Activated gamma-delta T cell treated with Interleukin-2 at 50 U/mL for 16 hours (primary cell): ENCODE measurements at places on chromosomes 16 and 17.

DNA sequence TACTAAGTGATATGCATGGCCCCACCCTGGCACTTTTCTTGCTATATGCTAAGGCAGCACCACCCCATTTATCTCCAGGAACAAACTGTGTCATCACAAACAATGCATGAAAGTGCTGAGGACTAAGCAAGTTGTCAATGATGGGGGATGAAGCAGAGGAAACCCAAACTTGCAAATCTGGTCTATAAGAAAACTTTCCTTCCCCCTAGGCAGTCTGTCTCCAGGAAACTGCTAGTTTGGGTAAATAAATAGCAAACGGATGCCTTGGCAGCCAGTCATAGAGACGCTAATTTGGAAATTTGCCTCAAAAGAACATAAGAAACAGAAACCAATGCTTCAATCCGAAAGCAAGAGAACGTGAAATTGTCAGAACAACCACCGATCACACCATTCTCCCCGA is 5.6 kb upstream of the HSBP1 start:
- DNase-seq, result no peak

DNA sequence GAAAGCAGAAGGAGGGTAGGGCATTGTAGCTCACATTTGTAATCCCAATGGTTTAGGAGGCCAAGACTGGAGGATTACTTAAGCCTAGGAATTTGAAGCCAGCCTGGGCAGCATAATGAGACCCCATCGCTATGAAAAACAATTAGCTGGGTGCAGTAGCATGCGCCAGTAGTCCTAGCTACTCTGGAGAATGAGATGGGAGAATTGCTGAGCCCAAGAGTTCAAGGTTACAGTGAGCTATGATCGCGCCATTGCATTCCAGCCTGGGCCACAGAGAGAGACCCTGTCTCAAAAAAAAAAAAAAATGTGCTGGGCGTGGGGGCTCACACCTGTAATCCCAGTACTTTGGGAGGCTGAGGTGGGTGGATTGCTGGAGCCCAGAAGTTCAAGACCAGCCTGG is 5.0 kb downstream of the ATF7IP2 start:
- no peak for DNase-seq

- DNase-seq, result no peak
Observed at GRCh38 chr16:86570558-86571529, 4.2 kb downstream of the FOXC2 start.

GRCh38 chr17:46983782-46984181 is 4.7 kb upstream of the RPRML start:
- DNase-seq, result no peak

DNA sequence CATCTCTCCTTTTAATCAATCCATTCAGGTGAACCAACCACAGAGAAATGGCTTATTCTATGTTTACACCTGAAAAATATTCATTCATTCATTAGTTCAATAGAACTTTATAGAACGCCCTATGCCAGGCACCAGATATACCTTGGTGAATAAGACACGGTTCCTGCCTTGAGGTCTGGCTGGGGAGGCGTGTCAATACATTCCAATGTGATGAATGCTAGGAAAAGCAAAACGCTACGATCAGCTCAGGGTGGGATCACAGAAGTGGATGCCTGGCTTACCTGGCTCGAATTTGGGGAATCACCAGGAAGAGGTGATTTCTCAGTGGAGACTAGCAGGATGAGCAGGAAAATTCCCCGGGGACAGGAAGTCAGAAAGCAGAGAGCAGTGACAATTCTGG is 17.5 kb upstream of the WFIKKN2 start:
- DNase-seq, result no peak

DNA sequence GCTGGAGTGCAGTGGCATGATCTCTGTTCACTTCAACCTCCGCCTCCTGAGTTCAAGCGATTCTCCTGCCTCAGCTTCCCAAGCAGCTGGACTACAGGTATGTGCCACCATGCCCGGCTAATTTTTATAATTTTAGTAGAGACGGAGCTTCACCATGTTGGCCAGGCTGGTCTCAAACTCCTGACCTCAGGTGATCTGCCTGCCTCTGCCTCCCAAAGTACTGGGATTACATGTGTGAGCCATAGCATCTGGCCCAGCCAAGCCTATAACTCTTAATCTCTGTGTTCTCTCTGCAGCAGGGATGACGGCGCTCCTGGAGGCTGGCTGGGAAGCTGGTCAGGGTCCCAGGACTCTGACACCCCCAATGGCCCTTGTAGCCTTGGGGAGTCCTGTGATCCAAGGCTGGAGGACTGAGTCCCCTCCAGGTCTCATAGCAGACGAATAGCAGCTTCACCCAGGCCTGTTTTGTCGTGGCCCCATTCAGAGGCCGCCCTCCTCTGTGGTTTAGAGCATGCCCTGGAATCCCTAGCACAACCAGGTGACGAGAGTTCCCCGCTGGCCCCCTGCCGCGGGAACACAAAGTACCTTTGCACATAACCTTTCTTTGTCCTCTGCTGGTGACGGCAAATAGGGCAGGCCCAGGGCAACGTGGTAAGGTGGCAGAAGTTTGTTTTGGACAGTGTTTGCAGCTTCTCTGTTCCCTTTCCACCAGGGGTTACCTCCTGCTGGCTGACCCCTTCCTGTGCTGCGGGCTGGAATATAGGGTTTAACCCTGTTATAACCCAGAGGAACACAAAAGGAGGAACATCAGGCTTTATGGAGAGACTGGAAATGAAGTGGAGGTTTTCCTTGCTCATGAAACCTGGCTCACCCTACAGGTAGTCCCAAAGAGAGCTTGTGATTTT is 43.0 kb upstream of the TOB1 start:
- DNase-seq, result peak; percentile 29

GRCh38 chr16:11340710-11341109 is 4.5 kb upstream of the RMI2 start:
- no peak for DNase-seq

DNA sequence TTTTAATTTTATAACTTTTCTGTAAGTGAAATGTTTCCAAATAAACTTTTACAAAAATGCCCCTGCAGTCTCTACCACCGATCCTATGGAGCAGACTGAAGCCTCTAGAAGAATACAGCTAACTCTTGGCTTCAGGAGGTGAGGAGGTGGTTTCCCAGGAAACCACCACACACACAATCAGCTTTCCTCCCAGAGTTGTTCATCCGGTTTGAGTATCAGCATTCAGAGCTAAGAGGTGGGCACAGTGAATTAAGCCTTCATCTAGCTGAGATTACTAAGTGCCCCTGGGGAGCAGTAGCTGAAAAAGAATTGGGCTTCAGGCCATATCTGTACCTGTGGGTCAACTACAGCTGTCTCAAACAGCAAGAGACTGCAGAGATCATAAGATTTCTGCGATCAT is 139.7 kb downstream of the AATF start:
- peak; percentile 6 for DNase-seq

DNA sequence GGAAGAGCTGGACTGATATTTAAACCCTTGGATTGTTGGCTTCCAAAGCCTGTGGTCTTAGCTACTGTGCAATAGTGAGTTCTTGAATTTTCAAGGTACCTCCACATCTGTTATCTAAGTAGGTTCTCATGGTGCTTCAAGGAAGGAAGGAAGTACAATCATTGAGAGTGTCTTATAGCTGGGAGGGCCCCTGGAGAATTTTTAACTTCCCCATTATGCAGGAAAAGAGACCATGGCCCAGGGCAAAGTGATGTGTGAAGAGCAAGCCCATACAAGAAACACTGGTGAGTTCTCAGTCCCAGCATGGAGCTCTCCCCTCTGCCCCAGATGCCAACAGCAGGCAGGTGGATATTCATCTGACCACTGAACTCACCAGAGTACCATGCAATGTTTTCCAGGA is 169.0 kb upstream of the IRX6 start:
- DNase-seq, result no peak

GRCh38 chr17:41768682-41769288 is 17.7 kb downstream of the JUP start:
- DNase-seq, result no peak

GRCh38 chr16:88009563-88010342 is 58.5 kb downstream of the BANP start:
- DNase-seq, result no peak

GRCh38 chr17:30158896-30159625 is 42.4 kb downstream of the NSRP1 start:
- no peak for DNase-seq

- DNase-seq, result no peak
Observed at GRCh38 chr17:32307658-32308057, 34.3 kb downstream of the C17orf75 start.

DNA sequence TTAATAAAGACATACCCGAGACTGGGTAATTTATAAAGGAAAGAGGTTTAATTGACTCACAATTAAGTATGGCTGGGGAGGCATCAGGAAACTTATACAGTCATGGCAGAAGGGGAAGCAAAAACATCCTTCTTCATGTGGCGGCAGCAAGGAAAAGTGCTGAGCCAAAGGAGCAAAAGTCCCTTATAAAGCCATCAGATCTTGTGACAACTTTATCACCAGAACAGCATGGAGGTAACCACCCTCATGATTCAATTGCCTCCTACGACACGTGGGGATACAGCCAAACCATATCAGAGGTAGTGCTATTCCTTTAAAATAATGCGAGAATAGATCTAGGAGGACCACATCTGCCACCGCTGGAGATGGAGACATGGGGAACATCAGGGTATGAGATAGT is 9.0 kb downstream of the C16orf54 start:
- no peak for DNase-seq

DNA sequence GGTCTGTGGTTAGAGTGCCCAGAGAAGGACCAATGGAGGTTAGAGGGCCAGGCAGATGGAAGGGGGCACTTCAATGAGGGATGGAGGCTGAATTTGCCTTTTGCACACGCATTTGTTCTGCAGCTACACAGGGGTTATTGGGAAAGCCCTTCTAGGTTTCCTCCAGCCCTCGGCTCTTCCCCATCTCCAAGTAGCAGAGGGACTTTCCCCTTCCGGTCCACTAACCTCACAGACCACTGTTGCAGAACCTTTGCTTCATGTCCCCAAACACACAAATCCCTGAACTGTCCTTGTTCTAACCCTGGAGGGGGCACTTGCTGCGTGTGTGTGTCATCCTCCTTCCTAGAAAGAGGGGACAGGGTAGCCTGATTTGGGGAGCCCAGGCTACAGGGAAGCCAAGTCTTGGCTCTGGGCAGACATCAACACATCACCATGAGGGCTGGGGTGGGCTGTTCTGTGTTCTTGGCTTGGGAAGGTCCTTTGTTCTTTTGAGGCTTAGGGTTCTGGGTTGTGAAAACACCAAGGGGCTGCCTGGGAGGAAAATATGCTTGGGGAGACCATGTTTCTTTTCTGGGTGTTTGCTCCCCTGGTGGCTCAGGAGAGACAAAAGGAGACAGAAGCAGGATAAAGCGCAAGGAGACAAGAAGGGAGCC is 7.3 kb upstream of the NR1D1 start:
- no peak for DNase-seq

DNA sequence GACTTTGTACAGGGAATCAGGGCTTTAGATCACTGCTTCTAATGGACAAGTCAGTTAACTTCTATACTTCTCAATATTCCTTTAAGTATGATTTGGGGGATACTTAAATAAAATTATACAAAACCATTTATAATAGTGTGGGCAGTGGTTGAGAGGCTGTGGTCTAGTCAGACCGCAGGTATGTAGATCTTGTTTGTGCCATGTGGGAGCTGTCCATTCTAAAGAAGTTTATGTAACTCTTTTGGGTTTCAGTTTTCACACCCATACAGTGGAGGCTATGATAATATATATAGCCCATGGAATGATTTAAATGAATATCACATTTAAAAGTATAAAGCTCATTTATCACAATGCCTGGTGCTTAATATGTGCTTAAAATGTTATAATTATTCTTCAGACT is 654.3 kb upstream of the KIF2B start:
- DNase-seq, result no peak

- no peak for DNase-seq
Observed at GRCh38 chr16:89142474-89143195, 28.9 kb upstream of the CDH15 start.

DNA sequence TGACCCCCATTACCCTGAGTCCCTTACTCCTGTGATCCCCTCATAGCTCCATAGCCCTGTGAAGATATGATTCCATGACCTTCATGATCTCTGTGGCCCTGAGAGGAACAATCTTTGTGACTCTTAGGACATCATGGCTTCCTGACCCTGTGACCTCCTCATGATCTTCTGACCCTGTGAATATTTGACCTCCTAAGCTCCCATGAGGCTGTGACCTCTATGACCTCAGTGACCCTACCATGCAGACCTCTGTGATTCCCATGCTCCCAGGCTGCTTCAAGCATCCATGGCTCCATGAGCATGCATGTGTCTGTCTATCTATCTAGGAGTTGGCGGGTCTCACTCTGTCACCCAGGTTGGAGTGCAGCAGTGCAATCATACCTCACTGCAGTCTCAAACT is 12.1 kb downstream of the RIPOR1 start:
- no peak for DNase-seq

- no peak for DNase-seq
Observed at GRCh38 chr17:57213180-57213825, 43.0 kb upstream of the MSI2 start.

DNA sequence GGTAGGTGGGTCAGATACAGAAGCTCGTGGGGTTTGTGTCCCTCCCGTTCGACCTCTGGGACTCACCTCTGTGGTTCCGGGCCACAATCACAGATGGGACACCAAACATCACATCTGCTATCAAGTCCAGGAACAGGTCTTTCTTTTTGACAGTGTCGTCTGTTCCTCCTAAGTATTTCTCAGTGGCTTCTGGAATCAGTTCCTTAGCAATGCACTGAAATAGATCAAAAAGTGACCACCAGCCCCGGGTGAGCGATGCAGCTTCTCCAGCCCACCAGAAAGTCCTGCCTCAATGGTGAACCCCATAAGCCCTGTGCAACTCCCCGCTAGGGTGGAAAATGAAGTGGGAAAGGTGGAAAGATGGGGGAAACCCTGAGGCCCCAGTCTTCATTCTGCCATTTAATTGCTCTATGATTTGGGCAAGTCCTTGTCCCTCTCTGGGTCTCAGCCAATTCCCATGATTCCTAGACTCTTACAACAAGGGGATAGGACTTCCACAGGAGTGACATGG is 22.4 kb downstream of the CES1 start:
- DNase-seq, result no peak

GRCh38 chr17:66191593-66192377 is at the start of gene CEP112:
Gene CEP112, minus strand, starts transcription at chr17:66192133.
- DNase-seq, result peak; percentile 86

DNA sequence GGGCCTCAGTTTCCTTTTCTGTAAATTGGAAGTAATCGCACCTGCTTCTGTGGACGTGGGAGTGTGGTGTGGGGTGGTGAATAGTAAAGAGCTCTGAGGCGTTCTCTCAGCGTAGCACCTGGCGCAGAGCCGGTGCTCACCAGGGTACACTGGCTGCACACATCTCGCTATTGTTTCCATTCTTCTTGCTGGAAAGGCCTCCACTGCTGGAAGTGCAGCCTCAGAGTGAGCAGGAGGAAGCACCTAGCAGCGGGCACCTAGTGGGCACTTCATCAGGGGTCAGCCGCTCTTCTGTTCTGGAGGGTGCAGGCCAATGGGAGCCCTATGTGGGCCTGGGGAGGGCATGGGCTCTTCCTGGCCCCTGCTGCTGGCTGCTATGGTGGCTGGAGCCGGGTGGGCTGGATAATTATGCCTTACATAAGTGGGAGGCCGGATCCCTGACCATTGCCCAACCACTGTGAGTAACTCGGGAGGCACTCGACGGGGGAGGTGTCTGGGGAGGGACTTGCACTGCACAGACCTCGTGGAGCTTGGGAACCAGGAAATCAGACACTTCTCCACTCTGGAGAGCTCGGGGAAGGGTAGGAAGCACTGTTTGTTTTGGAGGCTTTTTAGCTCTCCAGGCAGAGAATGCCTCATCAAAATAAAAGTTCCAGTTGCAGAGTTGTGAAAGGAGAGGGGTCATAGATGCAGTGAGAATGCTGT is 1.7 kb downstream of the MAP2K3 start:
- no peak for DNase-seq

- no peak for DNase-seq
Observed at GRCh38 chr17:10661437-10661836, 4.3 kb upstream of the MYH3 start.

GRCh38 chr16:3566990-3567389 is 10.2 kb downstream of the NLRC3 start:
- no peak for DNase-seq
